ENCODE measurements at places on chromosomes 2 and 18.

DNA sequence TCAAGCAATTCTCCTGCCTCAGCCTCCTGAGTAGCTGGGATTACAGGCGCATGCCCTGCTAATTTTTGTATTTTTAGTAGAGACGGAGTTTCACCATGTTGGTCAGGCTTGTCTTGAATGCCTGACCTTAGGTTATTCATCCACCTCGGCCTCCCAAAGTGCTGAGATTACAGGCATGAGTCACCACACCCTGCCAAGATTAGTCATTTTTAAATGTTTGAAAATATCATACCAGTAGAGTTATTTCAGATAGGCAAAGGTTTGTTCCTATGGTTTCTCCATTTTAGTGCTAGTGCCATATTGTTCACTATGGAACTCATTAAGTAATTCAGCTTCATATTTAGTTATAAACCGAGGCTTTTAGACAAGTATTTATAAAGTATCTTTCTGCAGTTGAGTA, 52.3 kb downstream of the HIBCH start:
- no peak for DNase-seq

DNA sequence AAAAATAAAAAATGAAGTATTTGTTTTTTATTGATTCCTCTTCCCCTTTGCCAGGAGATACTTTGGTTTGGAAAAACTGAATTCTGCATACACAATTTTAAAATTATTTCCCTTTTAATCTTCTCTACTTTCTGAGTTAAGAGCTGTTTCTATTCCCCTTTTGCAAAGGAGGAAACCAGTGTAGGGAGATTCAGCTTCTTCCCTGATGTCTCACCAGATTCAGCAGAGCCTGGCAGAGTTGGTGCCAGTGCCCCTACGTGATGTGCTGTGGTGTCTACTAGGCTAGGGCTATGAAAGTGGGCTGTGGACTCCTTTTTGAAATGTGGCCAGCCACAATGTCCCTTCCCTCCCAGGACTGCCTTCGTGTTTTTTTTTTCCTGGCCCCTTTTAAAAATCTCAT, 2.4 kb downstream of the RPE start:
- no peak for DNase-seq

DNA sequence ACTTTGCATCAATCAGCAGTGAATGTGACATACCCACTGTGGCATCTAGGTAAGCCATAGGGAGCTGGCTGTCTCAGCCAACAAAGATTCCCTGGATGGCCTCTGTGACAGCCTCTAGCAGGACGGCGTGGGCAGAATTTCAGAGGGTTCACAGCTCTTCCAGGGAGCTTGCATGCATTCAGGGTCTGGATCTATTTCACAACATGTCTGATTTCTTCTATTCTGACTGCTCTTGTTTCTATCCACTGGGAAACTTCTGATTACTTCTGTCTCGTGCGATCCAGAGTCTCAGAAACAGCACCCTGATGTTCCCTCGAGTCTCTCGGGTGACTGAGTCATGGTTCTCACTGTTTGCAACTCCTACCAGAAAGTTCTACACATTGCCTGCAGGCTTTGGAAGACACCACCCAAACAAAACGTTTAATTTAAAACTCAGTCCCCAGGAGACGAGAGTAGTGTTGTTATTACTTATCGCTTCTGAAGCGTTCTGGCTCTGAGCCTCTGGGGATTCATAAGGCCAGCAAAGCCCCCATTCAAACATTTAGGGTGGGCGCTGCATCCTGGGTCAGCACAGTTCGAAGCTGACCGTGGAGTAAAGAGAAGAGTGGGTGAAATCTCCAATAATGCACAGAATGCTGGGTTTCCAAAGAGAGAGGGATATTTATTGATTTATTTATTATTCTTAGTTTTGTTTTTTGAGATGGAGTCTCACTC, 41.9 kb upstream of the ODC1 start:
- no peak for DNase-seq

GRCh38 chr18:42053188-42053781, 98.3 kb downstream of the PIK3C3 start:
- DNase-seq, result peak; percentile 24

GRCh38 chr2:16036951-16037350, 96.6 kb downstream of the MYCN start:
- no peak for DNase-seq

DNA sequence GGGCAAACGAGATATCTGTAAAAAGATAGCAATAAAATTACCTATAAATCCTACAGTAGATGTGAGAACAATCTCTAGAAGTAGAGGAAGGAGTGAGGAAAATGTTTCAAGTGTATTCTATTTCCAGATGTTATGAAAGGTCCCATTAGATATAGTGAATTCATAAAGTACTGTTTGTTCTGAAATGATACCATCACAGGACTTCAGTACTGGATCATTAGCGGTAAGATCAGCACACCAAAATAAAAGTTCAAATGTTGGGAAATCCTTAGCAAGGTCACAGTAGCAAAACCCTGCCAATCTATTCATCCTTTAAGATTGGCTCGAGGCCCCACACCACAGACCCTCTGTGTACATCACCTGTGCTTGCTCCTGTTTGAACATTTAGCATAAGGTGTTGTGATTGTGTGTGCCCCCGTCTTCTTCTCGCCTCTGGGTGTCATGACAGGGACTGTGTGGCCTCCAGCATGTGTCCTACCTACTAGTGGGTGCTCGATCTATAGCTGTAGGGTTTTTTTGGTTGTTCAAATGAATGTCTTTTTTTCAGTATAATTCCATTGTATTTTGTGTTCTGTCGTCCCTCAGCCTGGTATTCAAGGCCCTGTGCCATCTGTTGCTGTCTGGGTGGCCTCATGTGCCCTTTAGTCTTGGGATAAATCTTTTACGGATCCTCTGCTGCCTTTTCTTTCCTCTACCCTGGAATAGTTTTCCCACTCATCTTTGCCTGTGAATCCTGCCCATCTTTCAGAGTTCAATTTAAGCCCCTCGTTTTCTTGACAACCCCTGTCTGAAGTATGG, 9.1 kb downstream of the MFSD6 start:
- no peak for DNase-seq

GRCh38 chr2:37836270-37836669, 88.8 kb upstream of the RMDN2 start:
- no peak for DNase-seq

GRCh38 chr2:26095758-26096157, 61.9 kb downstream of the RAB10 start:
- DNase-seq, result no peak

DNA sequence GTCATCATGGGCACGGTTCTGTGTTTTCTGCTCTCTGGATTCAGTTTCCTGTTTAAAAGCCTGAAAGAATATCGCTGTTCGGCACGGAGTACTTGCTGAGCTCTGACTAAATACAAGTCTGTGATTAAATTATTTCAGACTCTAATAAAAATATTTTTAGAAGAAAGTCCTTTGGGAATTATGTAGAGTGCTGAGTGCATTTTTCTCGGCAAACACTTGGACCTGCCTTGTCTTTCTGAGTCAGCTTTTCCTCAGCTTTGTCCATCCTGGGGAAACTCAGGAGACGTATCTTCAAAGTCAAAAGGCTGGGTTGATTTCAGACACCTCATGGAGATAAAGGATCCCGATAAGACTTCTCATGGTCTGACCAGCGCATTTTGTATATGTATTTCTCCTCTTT, 45.9 kb downstream of the IL1R2 start:
- DNase-seq, result no peak

GRCh38 chr2:231764760-231765159, 16.3 kb downstream of the PDE6D start:
- no peak for DNase-seq

DNA sequence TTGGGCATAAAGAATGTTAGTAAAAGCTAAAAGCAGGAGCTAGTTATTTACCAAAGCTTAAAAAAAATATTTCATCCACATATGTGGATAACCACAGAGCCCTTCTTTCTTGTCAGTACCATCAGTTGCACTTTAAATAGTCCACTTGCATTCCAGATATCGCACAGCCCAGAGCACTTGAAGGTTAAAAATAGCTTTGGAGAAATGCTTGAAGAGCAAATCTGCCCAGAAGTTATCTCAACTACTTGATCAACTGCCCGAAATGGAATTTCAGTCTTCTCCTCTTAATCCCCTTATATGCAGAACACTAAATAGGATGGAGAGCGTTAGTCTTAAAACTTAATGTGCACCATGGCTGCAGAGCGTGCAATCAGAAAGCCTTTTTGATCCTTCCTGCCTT, 148.3 kb downstream of the PLEKHA3 start:
- no peak for DNase-seq

- DNase-seq, result no peak
Measured at GRCh38 chr2:53460347-53460746, 307.3 kb upstream of the CHAC2 start.

- DNase-seq, result no peak
Measured at GRCh38 chr18:31281437-31281836, 36.5 kb upstream of the DSG1 start.

Measured in stimulated activated CD4-positive, alpha-beta T cell treated with anti-CD3 and anti-CD28 coated beads, TNF-alpha, amount 100 ng/mL, for 4 hours (primary cell).